ENCODE measurements at places on chromosomes 1 and 21. TPM values are rescaled to one million over a fixed set of nuclear protein-coding genes. Genes with fewer than 3 reads are reported as not detected.

DNA sequence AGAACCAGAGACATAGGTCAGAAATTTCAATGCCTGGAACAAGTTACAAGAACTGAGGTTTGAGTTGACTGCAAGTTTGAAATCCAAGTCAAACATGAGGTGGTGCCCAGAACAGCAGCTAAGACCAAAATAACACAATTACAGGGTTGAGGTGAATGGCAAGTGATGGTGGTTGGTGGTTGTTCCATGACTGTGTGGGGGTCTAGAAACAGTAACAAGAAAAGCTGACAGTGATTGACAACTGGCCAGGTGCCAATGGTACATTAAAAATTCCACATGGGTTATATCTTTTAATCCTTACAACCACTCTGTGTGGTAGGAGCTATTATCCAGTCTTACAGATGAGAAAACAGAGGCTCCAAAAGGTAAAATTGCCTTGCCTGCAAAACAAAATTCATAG is 32.0 kb downstream of the RIMS3 start:
- no peak overlapping the region for H3K27ac ChIP-seq
- DNase-seq, result no peak
- H3K36me3 ChIP-seq, result no peaks in the 10 kb centered on the region

Gene SPRR1B
- polyA plus RNA-seq, result not detected

- H3K4me3 ChIP-seq, result no peak overlapping the region
- no peaks in the 10 kb centered on the region for H3K36me3 ChIP-seq
Measured at GRCh38 chr1:153389401-153389800, 1.5 kb downstream of the S100A8 start.

GRCh38 chr1:99858286-99858685 is 8.1 kb downstream of the AGL start:
- H3K36me3 ChIP-seq, result no peaks in the 10 kb centered on the region
- no peak overlapping the region for H3K27ac ChIP-seq
- DNase-seq, result no peak
- H3K4me1 ChIP-seq, result no peaks in the 10 kb centered on the region
- no peaks in the 10 kb centered on the region for H3K27me3 ChIP-seq

DNA sequence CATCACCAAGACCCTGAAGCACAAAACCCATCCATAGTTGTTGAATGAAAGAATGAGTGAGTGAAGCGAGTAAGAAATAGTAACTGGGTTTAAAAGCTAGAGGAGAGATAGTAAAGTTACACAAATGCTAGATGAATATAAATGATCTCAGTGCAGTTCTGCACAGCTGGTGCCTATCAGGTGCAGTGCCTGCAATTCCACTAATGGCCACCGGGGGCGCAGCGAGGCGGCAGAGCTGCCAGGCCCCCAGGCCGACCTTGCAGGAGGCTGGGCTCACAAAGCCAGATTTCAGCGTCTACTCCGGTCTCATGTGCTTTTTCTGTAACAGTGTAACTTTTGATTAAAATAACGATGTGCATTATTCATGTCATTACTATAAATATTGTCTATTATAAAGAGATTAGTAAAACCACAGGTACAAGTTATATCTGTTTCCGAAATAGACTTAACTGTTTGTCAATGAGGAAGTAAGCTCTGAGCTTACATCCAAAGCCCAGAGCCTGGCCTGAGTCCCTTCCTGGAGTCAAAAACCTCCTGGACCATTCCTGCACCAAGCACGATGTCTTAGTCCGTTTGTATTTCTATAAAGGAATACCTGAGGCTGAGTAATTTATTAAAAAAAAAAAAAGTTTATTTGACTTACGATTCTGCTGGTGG is 477.6 kb downstream of the NPHP4 start:
- no peak overlapping the region for H3K4me3 ChIP-seq
- H3K27me3 ChIP-seq, result no peaks in the 10 kb centered on the region
- no peaks in the 10 kb centered on the region for H3K4me1 ChIP-seq

Gene KIRREL1
- polyA plus RNA-seq, result 0.22 TPM

GRCh38 chr1:15764269-15764764 is 5.7 kb downstream of the FBLIM1 start:
- H3K4me1 ChIP-seq, result peaks cover 5% of the 10 kb centered on the region
- no peaks in the 10 kb centered on the region for H3K27me3 ChIP-seq
- H3K36me3 ChIP-seq, result peaks cover 5% of the 10 kb centered on the region

- no peak overlapping the region for H3K4me3 ChIP-seq
- H3K4me1 ChIP-seq, result peaks cover under 1% of the 10 kb centered on the region
- peak overlapping the region; percentile 48 for H3K27ac ChIP-seq
- no peaks in the 10 kb centered on the region for H3K36me3 ChIP-seq
- DNase-seq, result no peak
Measured at GRCh38 chr1:64320922-64321614, 117.6 kb downstream of the UBE2U start.

Gene C1orf94
- not detected for polyA plus RNA-seq

DNA sequence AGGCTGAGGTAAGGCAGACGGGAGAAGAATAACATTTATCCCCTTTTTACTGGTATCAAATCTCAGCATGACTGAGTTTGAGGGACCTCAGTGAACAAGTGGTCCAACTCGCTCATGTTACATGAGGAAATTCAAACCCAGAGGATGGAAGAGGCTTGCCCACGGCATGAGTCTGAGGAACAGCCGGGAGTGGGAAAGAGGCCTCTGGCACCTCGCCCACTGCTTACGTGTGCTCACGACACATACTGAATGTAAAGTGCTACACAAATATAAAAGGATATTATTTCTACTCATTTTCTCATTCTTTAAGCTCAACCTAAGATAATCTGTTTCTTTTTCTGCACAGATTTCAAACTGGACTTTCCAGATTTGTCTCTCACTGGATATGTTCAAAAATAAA is 14.7 kb downstream of the BEND5 start:
- H3K4me3 ChIP-seq, result no peak overlapping the region
- no peak for DNase-seq
- H3K36me3 ChIP-seq, result peaks cover 20% of the 10 kb centered on the region
- H3K27me3 ChIP-seq, result no peaks in the 10 kb centered on the region

- DNase-seq, result no peak
- no peaks in the 10 kb centered on the region for H3K27me3 ChIP-seq
- H3K36me3 ChIP-seq, result no peaks in the 10 kb centered on the region
- no peaks in the 10 kb centered on the region for H3K4me1 ChIP-seq
Measured at GRCh38 chr1:56297208-56297607, 282.2 kb downstream of the PLPP3 start.

Gene GIPC2
- 41.9 TPM for polyA plus RNA-seq

GRCh38 chr1:3312898-3313575 is 141.4 kb upstream of the ARHGEF16 start:
- H3K4me3 ChIP-seq, result no peak overlapping the region
- peaks cover 53% of the 10 kb centered on the region for H3K36me3 ChIP-seq
- H3K27ac ChIP-seq, result peak overlapping the region; percentile 56
- no peaks in the 10 kb centered on the region for H3K27me3 ChIP-seq
- H3K4me1 ChIP-seq, result peaks cover 18% of the 10 kb centered on the region
- peak; percentile 85 for DNase-seq

DNA sequence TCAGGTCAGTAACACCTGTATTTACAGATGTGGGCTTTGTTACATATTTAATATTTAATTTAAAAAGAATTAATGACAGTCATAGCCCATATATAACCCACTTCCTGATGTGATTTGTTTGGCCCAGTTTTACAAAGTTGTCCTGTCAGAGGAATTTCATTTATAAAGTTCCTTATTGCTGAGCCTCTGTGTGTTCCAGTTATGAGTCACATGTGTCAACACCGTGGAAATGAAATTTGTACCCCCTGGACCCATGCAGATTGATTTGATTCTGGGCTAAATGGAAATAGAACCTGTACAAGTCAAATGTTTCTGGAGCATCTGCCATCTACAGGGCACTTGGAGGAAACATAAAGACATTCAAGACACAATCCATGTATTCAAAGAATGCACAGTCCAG is 149.2 kb downstream of the CACNA1E start:
- H3K27ac ChIP-seq, result no peak overlapping the region
- peaks cover under 1% of the 10 kb centered on the region for H3K27me3 ChIP-seq
- no peaks in the 10 kb centered on the region for H3K4me1 ChIP-seq

DNA sequence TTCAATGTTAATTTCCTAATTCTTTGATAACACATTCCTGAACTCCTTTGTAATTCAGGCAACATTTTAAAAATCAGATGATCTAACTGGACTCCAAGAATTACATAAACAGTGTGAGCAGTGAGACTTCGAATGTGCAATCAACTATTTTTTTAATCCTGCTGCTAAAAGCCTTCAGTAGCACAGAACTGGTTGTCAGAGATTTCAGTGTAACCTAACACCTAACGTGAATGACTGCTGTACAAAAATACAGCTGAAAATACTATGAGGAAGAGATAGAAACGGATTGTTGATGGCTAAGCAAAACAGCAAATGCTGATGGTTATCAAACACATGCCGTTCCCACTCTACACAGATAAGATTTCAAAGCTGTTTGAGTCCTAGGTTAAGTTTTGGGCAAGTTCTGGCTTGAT is 46.1 kb downstream of the APP start:
- DNase-seq, result no peak
- H3K4me1 ChIP-seq, result peaks cover 10% of the 10 kb centered on the region
- H3K36me3 ChIP-seq, result no peaks in the 10 kb centered on the region
- no peak overlapping the region for H3K27ac ChIP-seq
- no peaks in the 10 kb centered on the region for H3K27me3 ChIP-seq
- H3K4me3 ChIP-seq, result no peak overlapping the region

Gene ADCY10
- polyA plus RNA-seq, result 0.40 TPM

DNA sequence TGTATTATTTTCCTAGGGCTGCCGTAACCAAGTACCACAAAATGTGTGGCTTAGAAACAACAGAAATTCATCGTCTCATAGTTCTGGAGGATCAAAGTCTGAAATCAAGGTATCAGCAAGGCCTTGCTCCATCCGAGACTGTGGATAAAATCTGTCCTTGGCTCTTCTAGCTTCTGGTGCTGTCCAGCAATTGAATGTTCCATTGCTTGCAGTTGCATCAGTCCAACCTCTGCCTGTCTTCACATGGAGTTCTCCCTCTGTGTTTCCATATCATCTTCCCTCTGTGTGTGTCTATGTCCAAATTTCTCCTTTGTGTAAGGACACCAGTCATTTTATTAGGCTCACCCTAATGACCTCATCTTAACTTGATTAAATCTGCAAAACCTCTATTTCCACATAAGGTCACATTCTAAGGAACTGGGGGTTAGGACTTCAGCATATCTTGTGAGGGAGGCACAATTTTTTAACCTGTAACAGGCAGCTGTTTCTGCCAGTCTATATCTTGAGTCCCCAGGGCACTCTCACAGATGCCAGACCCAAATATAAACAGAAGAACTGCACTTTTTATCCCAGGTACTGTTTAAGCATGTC is 84.2 kb downstream of the ERG start:
- no peak for DNase-seq
- no peak overlapping the region for H3K4me3 ChIP-seq
- H3K36me3 ChIP-seq, result no peaks in the 10 kb centered on the region
- no peak overlapping the region for H3K27ac ChIP-seq
- no peaks in the 10 kb centered on the region for H3K27me3 ChIP-seq
- H3K4me1 ChIP-seq, result no peaks in the 10 kb centered on the region

DNA sequence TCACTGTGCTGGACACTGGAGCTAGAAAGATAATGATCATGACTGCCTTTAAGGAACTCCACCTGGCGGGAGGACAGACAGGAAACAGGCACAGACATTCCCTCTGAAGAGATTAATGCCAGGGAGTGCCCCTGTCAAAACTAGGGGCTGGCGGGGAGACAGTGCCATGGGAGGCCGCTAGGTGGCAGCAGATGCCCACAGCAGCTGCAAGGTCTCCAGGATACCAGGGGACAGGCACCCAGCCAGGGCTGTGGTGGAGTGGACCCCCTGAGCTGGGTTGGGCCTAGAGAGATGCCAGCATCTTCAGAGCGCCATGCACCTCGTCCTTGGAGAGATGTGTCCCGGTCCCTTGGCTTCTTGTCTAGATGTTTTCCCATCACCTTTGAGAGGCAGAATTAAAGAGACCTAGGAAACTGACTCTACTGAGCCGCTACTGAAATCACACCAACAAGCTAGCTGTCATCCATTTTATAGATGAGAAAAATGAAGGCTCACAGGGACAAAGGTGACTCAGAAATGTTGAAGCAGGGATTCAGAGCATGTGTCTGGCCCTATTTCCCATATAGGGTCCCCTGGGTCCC is 3.6 kb downstream of the REN start:
- peak; percentile 89 for DNase-seq
- no peak overlapping the region for H3K4me3 ChIP-seq
- H3K27ac ChIP-seq, result no peak overlapping the region
- no peaks in the 10 kb centered on the region for H3K36me3 ChIP-seq
- H3K4me1 ChIP-seq, result no peaks in the 10 kb centered on the region
- H3K27me3 ChIP-seq, result no peaks in the 10 kb centered on the region

DNA sequence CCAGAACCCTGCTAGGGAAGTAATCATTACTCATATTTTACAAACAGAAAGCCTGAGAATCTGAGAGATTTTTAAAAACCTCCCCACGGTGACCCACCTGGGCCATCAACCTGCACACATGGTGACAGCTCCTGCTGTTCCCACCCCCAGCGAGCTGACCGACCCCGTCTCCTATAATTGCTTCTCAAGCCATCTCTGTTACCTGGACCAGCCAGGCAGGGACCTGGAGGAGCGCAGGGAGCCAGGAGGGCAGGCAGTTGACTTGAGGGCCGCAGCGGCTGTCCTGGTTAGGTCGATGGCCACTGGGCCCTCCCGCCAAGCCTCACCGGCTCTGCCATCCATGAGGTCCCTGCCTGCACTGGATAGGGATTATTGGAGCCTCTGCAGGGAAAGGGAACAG is 7.7 kb downstream of the TFF2 start:
- DNase-seq, result no peak
- H3K36me3 ChIP-seq, result no peaks in the 10 kb centered on the region
- no peak overlapping the region for H3K4me3 ChIP-seq
- no peak overlapping the region for H3K27ac ChIP-seq

DNA sequence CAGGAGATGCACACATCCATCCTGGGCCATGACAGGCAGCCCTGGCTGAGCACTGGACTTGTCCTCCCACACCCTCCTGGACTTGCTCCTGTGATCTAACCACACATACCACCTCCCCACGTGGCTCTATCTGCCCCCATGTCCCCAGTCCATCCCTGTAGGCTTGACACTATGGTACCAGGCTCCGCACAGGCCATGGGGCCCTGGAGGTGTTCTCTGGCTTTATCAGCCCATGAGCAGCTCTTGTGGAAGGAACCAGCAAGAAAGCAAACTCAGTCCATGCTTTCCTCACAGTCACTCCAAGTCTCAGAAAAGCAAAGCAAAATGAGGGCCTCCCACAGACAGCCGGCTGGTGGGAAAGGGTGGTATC is 61.6 kb downstream of the CD46 start:
- no peaks in the 10 kb centered on the region for H3K27me3 ChIP-seq
- H3K36me3 ChIP-seq, result peaks cover 84% of the 10 kb centered on the region
- DNase-seq, result no peak
- no peak overlapping the region for H3K4me3 ChIP-seq
- H3K4me1 ChIP-seq, result peaks cover 7% of the 10 kb centered on the region

Gene GLMP
- polyA plus RNA-seq, result 30.7 TPM

DNA sequence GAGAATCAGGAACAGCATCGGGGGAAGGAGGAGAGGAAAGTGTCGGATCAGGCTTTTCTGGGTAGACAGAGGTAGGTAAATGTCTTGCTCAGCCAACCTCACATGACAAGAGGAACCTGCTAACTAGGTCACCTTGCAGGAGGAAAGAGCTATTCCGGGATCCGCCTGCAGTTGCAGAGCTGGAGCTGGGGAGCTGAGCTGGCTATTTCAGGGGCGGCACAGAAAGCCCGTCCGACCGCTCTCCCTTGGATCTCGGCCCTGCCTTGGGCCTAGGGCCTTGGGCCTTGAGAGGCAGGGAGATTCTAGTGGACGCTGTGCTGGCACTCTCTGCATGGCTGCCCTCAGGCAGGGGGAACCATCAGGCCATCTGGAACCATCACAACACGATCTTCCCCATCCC is 56.5 kb upstream of the CTPS1 start:
- no peaks in the 10 kb centered on the region for H3K36me3 ChIP-seq
- H3K4me3 ChIP-seq, result no peak overlapping the region
- no peaks in the 10 kb centered on the region for H3K27me3 ChIP-seq
- no peaks in the 10 kb centered on the region for H3K4me1 ChIP-seq

Measured in small intestine (tissue), 16 donors.